ENCODE measurements at places on chromosomes 6 and 20.
A peak's percentile ranks its signal among the peaks of the same experiment; 100 is the strongest.

DNA sequence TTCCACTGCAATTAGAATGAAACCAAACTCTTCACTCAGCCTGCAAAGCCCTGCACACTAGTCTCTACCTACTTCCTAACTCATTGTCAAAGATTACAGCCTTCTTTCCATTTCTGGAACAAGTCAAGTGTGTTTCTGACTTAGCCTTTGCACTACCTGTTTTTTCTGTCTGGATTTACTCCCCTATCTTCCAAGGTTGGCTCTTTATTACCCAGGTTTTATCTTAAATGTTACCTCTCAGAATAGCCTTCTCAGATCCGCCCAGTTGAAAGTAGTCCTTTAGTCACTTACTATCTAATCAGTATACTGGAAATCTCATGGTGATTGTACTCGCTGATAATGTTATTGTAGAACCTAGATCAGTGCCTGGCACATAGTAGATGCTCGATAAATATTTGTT, 42.7 kb downstream of the TBPL1 start:
- DNase-seq, result no peak

DNA sequence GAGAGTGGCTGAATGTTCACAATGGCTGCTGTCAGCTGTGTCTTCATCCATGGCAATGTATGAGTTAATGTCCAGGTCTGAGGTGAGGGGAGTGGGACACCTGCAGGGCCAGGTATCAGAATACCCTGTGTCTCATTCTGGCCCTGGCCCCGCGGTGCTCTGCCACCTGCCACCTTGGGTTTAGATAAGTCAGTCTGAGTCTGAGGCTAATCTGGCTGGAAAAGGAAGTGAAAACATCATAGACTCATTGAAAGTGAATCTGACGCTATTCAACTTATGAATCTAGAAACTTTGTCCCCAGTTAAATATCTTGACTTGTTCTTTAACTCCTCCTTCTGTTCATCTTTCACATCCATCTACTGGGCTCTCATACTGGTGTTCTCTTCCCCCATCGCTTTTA, 267.1 kb upstream of the JAG1 start:
- DNase-seq, result no peak

DNA sequence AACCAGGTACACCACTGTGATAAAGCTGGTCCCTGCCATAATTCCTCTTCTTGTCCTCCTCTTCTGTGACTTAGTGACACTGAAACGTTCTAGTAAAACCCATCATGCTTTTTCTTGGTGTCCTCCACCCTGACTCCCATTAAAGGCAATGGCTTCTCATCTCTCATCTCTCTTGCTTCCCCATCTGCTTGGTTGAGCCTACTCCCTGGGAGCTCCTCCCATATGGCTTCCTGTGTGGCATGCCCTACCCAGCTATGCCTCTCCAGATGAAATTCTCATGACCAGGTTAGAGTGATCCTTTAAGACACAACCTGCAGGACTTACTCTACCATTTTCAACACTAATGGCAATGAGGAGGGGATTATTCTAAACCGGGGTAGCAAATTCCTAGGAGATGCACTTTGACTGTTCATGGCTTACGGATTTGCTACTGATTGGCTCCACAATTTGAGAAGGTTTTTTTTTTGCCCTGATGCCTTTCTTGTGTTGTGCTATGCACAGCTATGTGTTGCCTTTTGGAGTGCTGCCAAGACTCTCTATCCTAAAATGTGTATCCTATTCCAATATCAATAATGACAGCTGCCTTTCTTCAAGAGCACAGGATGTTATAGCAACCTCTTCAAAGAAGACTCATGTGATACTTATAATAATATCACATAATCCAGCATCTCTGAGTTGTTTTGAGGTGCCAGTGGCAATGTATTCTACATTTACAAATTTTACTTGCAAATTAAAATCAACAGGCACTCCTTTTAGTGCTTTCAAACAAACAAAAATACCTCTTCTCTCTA, 6.1 kb downstream of the SIRPG start:
- no peak for DNase-seq

GRCh38 chr6:153989989-153990388, 49.1 kb upstream of the OPRM1 start:
- no peak for DNase-seq

GRCh38 chr6:31086788-31087440, 25.5 kb downstream of the C6orf15 start:
- DNase-seq, result peak; percentile 70

GRCh38 chr20:51434580-51435247, 107.8 kb downstream of the NFATC2 start:
- DNase-seq, result peak; percentile 91

DNA sequence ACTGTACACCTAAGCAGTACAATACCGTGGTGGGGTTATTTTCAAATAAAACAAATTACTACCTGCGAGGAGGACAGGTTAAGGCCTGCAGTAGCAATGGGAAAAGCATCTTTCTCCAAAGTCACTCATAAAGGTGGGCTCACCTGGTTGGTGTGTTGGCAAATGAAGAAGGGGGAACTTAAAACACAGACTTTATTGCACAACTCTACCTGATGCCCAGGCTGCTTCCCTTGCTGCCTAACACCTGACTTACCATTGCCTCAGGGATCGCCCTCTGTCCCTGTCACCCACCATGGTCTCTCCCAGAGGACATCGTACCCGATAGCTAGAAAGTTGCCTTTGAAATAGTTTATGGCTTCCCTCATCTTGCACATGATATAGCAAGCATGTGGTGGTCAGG, 53.6 kb downstream of the GNAS start:
- DNase-seq, result no peak

GRCh38 chr6:116060572-116061283, at the start of gene FRK:
Gene FRK, minus strand, starts transcription at chr6:116060891. Its CDS starts 580 bp downstream, at chr6:116060311.
- peak; percentile 45 for DNase-seq

DNA sequence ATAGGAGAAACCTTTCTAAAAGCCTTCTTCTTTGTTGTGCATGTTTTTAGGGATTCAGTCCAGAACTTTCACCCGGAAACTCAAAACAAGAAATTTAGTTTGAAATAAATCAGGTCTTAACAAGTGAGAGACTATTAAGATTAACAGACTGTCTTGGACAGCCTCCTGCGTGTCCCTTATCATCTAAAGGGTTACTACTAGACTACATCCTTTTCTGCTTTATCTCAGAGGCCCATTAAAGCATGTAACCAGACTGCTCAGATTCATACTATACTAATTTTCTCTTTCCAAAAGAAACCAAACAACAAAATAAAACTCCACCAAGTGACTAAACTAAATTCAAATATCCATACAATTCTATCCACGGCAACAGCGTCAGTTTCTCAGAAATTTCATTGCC, 173.8 kb downstream of the GMPR start:
- DNase-seq, result no peak

DNA sequence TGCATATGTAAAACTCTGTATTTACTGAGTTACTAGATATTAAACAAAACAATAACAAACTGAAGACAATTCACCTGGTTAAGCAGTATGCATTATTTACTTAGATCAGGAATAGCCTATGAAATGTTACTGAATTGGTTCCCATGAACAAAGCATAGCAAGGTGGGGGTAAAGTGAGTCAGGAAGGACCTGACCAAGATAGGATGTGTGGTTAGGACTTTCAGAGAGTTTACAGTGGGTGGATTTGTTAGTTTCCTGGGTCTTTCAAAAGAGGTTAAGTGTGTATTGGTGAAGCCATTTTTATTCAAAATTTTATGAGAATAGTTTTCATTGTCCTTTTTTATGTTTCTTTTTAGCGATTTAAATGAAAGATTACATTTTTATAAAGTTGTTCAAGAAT, 32.9 kb downstream of the TBPL1 start:
- no peak for DNase-seq

DNA sequence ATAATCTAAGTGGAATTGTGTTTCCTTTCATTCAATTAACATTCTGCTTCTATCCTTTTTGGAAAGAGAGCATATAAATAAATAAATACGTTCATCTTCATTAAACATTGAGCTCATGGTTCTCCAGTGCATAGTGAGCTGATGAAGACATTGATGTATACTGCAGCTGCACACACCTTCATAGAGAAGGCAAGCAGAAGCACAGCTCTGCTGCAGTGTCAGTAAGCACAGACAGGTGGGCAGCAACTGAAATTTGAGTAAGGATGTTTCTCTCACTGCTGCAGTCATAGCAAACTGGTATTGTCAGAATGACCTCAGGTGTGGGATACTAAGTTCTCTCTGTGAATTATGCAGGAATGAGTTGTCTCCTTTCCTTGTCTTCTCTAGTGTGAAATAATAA, 202.9 kb downstream of the DOK5 start:
- no peak for DNase-seq

- no peak for DNase-seq
Observed at GRCh38 chr20:19026121-19026878, 186.1 kb upstream of the SLC24A3 start.

GRCh38 chr20:39358052-39358451, 395.9 kb downstream of the DHX35 start:
- DNase-seq, result no peak

DNA sequence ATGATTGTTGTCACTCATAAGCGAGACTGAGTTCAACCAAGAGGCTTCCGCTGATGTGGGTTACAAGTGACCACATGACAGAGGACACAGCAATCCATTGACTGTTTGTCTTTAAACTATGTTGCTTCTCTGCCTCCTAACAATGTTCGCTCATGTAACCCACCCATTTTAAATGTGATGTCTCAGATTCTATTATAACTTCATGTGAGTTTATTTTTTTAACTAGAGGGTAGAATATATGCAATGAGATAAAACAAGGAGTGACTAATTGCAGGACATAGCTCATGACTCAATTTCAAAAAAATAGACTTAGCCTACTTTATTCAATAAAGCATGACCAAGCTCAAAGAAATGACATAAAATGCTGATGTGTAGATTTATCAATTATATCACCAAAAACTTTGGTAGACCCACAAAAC, 119.2 kb upstream of the SASH1 start:
- DNase-seq, result no peak

DNA sequence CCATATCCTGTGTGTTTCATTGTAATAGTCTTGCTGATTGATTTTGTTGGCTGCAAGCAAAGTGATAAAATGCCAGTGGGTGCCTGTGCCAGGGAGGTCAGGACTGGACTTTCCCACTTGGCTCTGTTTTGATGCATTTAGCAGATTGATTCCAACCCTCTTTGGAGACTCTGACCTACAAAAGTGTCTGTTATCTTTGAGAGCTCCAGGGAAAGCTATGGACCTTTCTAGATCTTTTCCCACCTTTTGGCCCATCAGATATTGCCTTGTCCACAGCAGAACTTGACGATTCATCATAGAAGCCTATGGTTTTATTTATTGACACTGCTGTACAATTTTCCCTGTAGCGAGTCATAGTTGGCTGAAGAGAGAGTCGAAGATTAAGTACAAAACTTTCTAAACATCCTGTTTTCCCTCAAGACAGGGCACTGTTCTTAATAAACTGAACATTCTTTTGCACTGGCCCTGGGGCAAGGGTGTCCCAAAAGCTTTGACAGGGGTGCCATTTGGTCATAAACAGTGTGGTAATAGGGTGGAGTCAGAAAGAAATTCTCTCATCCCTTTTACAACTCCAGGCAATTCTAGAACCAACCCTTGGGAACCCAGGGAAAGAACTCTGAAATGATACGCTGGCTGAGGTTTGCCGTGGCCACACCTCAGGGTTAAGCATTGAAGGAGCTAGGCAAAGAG, 53.7 kb downstream of the E2F3 start:
- DNase-seq, result peak; percentile 56

GRCh38 chr6:117568247-117568646, 34.1 kb downstream of the GOPC start:
- DNase-seq, result no peak

DNA sequence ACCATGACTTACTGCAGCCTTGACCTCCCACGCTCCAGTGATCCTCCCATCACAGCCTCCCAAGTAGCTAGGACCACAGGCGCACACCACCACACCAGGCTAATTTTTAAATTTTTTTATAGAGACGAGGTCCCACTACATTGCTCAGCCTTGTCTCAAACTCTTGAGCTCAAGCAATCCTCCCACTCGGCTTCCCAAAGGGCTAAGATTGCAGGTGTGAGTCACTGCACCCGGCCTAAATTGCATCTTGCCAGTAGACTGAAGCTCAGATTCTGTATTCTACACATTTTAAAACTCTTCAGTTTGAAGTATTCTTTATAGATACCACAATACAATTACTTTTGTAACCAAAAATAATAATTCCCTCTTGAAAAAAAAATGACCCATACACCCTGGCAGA, 11.4 kb downstream of the NUDT3 start:
- DNase-seq, result peak; percentile 31

GRCh38 chr6:66376001-66376400, 669.0 kb upstream of the EYS start:
- DNase-seq, result peak; percentile 36

GRCh38 chr6:7537565-7538174, 3.8 kb upstream of the DSP start:
- DNase-seq, result no peak
